ENCODE measurements at places on chromosomes 3 and 15. TPM values are rescaled to one million over a fixed set of nuclear protein-coding genes. Genes with fewer than 3 reads are reported as not detected.

Gene CHST13
- 0.29 TPM for total RNA-seq

- no peak for DNase-seq
Observed at GRCh38 chr3:30289766-30290165, 316.6 kb upstream of the TGFBR2 start.

Gene PCNP
- total RNA-seq: 57.9 TPM

- DNase-seq: no peak
Observed at GRCh38 chr3:3578718-3579117, 220.5 kb upstream of the LRRN1 start.

- no peak for DNase-seq
Observed at GRCh38 chr3:59878038-59878427, 828.2 kb upstream of the CFAP20DC start.

GRCh38 chr3:183129243-183129642, 29.9 kb upstream of the MCCC1 start:
- no peak for DNase-seq

GRCh38 chr3:134406331-134407238, 32.3 kb upstream of the AMOTL2 start:
- DNase-seq: no peak

DNA sequence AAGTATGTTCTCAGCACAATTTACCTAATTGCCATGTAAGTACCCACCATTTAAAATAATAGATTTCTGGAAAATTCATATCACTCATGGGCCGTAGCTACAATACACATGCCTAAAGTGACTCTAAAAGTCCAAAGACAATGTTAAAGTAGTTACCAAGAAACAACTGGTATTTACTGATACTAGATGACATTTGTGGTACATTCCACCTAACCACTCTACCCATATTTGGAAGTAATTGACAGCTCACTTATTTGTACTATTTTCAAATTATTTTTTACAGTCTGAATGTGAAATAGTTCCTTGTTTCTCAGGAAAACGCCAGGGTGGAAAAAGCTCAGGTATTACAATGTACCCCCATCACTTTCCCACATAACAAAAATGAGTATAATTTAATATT, 573.0 kb downstream of the MECOM start:
- no peak for DNase-seq

- DNase-seq: no peak
Observed at GRCh38 chr3:12323237-12323636, 34.4 kb downstream of the PPARG start.

GRCh38 chr3:22846566-22846965, 356.6 kb upstream of the UBE2E2 start:
- DNase-seq: no peak

DNA sequence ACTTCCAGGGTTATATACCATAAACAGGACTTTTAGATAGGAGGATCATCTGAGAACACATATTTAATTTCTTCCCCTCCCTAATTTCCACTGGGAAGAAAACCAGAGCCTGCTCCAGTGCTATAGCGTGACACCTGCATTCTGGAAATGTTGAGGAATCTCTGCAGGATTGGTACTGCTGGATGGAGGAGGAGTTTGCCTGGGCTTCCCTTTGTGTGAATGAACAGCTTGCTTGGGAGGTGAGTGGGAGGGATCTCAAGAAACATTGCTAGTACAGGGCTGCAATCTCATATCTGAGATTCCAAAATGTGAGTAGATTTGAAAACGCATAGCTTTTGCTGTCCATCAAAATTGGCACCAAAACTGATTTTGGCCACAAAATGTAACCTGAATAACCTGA, 295.9 kb upstream of the RGMA start:
- no peak for DNase-seq

DNA sequence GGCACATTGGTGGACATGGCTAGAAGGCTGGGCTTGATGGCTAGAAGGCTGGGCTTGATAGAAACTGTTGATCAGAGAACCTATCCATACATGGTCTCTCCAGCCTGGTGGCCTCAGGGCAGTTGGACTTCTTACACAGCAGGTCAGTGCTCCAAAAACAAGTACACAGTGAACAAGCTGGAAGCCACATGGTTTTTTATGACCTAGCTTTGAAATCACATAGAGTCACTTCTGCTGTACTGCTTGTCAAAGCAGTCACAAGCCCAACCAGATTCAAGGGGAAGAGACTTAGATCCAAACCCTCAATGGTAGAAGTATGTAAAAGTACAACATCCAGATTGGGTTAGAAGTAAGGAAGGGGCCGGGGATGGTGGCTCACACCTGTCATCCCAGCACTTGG, 89.4 kb upstream of the HES1 start:
- DNase-seq: no peak

- DNase-seq: no peak
Observed at GRCh38 chr3:160953686-160954085, 151.5 kb downstream of the B3GALNT1 start.

Gene LHFPL4
- not detected for total RNA-seq

- DNase-seq: no peak
Observed at GRCh38 chr3:141489203-141489602, 2.4 kb downstream of the RASA2 start.
